D341Med (cell line): ENCODE measurements at places on chromosomes 7 and 10.

DNA sequence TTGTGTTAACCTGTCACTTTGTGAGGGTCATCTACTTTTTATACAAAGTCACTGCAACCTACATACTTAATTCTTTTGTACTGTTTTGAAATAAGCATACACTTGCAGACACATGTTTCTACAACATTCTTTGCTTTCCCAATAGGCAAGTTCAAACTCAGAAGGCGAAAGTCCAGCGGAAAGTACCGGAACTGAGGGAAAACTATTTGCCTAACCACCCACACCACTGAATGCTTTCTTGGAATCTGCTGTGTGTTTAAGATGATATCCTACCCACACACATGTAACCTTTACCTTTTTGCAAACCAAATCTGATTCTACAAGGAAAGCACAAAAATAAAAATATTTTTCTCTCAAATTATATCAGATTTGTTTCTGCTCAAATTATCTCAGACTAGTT, 139.4 kb upstream of the AGR3 start:
- no peak for DNase-seq

DNA sequence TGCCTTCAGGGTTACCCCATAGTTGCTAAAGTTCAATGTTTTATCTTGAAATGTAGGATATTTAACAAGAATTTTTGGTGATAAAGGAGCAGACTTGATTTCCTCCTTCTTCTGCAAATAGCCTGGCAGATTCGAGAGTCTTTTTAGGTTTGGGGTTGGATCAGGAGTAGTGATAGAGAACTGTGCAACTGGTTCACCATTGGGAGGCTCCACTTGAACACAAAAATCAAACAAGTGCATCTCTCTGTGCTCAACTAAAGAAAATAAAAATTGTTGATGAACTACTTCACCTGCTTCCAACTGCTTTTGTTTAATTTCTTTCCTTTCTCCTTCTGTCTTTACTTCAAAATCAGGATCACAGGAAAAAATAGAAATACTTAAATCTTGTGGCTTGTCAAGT, 58.5 kb downstream of the MACC1 start:
- DNase-seq, result no peak

DNA sequence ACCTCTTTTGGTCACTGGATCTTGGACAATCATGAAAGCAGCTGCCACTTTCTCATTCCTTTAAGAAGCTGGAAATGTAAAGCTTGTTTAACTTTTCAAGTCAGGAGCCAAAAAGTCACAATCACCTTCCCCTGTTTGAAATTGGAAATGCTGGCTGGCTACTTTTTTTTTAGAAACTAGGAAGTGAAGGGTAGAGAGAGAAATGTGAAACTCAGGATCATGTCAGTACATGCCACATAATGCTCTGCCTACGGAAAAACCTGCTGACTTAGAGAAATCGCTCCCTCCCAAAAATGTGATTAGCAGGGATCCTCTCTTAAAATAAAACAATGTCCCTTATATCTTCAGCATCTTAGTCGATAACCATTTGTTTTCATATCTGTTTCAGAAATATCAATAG, 188.4 kb upstream of the C7orf33 start:
- DNase-seq, result no peak

DNA sequence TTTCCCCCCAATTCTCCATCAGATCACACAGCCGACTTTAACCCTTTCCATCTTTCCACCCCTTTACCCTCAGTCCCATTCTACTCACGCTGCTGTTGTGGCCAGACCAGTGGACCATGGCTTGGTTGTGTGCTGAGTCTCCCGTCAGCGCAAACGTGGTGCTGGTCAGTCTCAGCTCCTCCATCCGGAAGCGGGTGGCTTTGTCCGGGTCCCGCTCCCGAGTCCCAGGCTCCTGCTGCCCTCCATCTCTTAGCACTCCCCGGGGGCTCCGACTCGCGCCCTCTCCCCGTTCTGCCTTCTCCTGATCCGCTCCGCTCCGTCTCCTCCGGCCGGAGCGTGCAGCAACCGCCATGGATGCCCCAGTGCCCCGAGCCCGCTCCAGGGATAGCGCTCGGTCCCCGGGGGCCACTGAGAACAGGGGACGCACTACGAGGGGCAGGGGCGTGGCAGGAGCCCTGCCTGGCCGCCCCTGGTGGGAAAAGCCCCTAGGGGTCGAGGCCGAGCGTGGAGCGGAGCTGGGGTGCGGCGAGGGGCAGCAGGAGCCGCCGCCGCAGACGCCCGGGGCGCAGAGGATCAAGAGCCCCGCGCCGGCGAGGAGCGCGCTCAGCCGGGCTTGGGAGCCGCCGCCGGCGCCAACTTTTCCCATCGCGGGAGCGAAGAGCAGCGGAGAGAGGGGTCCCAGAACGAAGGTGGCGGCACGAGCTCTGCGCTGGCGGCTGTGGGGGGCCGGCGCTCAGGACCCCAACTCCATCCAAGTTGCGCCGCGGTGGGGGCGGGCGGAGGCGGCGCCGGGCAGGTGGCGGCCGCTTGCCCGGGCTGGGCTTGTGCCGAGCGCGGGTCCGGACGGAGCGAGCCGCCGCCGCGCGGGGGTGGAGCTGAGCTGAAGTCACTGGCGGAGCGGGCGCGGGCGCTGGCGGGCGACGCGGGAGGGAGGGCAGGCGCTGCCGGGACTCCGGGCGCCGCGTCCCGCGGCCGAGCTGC, at the start of gene SORCS1:
Gene SORCS1 (minus strand): TSS at position 826 of the 981 bp plus-strand sequence.
- peak; percentile 71 for DNase-seq

DNA sequence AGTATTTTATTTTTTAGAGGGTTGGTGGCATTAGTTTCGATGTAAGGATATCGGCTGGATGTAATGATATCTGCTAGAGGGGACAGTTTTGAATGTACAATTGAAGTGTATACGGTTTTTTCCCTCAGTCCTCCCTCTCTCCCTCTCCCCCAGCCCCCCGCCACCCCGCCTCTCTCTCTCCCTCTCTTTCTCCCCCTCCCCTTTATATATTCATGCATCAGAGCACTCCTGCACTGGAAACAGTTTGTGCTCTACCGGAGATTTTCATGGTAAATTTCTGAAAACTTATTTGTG, 1.6 kb downstream of the GLCCI1 start:
- peak; percentile 38 for DNase-seq

- DNase-seq, result no peak
Observed at GRCh38 chr7:33177876-33178275, 48.5 kb downstream of the BBS9 start.

- DNase-seq, result no peak
Observed at GRCh38 chr7:154473360-154473759, 421.2 kb downstream of the DPP6 start.

- DNase-seq, result peak; percentile 40
Observed at GRCh38 chr7:6652446-6653011, 15.4 kb downstream of the ZNF316 start.

GRCh38 chr7:150330211-150330885, 7.0 kb upstream of the ACTR3C start:
- no peak for DNase-seq

DNA sequence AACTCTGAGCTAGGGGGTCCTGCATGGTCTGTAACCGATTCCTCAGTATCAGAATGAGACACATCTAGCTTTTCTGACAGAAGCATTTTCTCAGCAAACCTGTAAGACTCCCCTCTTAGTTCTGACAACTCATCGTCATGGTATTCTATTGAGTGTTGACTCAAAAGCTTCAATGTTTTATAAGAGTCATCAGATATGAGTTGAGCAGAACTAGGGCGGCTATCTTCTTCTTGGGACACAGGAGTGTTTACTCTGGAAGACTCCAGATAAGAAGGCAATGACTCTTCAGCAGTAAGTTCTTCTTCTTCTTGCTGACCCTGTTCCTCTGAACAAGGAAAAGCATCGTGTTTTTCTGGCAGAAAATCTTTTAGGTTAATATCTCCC, 167.0 kb upstream of the CCDC6 start:
- DNase-seq, result no peak

DNA sequence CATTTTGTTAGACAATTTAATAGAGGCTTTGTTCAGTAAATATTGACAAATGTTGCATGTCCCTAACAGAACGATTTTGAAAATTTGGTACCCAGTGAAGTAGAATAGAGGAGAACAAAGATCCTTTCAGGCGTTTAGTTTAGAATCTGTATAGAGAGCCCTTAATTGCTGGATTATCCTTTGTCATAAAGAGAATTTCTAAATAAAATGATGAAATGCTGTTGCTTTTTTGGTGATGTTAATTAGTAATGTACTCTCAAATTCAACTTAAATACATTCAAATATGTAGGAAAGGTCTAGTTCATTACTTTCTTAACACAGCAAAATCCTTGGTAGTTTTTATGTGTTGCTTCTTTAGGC, 1.2 kb downstream of the LUC7L2 start:
- DNase-seq, result no peak

- DNase-seq, result no peak
Observed at GRCh38 chr7:55545496-55545895, 26.8 kb downstream of the VOPP1 start.

- no peak for DNase-seq
Observed at GRCh38 chr7:29350351-29350750, 155.8 kb downstream of the CHN2 start.

- DNase-seq, result no peak
Observed at GRCh38 chr7:33432821-33433220, 303.5 kb downstream of the BBS9 start.

- DNase-seq, result no peak
Observed at GRCh38 chr7:55548295-55548731, 24.0 kb downstream of the VOPP1 start.

GRCh38 chr7:151218170-151218569, 7.9 kb upstream of the H2BK1 start:
- peak; percentile 15 for DNase-seq

GRCh38 chr10:7264313-7264756, 146.5 kb downstream of the SFMBT2 start:
- no peak for DNase-seq

DNA sequence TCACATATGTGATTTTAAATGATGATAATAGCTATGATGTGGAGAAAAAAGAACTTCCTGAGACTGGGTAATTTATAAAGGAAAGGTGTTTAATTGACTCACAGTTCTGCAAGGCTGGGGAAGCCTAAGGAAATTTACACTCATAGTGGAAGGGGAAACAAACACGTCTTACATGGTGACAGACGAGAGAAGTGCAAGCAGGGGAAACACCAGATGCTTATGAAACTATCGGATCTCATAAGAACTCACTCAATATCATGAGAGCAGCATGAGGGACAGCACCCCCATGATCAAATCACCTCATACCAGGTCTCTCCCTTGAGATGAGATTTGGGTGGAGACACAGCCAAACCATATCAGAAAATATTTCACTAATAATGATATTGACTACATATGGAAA, 4.1 kb upstream of the LIPN start:
- DNase-seq, result no peak

DNA sequence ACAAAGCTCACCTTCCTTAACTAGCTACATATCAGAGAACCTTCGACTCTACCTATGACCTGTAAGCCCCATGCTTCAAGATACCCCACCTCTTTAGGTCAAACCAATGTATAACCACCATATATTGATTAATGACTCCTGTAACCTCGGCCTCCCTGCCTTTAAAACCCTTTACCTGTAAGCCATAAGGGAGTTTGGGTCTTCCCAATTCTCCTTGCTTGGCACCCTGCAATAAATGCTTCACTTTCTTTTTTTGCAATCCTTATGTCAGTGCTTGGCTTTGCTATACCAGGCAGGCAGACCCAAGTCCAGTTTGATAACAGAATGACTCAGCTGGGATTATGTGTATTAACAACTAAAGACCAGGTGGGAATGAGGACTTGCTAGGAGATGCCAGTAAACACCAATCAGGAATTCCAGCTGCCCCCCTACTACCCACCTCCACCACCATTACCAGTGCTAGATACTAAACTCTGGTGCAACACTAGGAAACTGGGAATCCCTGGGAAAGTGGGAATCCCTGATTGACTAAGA, 22.0 kb upstream of the SLC35G1 start:
- no peak for DNase-seq

- DNase-seq, result no peak
Observed at GRCh38 chr10:109895095-109895818, 28.1 kb downstream of the XPNPEP1 start.

DNA sequence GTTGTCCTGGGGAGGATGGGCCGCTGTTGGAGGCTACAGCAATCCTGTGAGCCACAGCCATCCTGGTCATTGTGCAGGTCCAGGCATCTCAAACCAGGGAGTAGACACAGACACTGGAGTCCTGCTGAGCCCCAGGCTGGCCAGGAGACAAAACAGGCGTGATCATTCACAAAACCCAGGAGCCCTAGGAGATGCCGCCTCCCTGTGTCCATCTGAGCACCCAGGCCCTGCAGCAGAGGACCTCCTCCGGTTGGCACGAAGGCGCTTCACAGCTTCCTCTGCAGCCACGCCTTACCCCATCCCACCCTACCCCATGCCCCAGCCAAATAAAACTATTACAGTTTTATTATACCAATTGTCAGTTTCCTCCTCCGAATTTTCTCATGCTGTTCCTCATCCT, 183.6 kb downstream of the PLXNA4 start:
- DNase-seq, result no peak

- no peak for DNase-seq
Observed at GRCh38 chr7:51213618-51214017, 103.0 kb downstream of the COBL start.

- DNase-seq, result no peak
Observed at GRCh38 chr10:93463723-93464476, 18.2 kb downstream of the MYOF start.

DNA sequence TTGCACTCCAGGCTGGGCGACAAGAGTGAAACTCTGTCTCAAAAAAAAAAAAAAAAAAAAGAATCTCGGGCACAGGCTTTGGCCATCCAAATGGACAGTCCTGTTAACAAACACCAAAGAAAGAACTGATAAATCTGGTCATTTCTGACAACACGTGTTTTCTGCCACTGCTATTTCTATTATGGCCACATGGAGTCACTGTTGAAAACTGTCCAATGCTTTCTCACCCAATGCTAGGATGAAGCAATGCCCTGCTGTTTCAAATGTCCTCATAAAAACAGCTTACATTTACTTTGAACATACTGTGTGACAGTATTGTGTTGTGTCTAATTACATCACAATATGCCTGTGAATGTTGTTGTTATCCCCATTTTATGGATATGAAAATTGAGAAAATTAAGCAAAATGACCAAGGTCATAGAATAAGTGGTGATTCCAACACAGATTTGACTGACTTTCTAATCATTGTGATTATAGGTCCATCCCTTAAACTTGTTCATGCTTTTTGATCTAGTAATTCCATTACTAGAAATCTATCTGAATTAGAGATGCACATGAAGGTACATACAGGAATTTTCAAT, 19.9 kb upstream of the MAP3K8 start:
- DNase-seq, result peak; percentile 69

GRCh38 chr7:139774376-139774775, 3.4 kb downstream of the HIPK2 start:
- no peak for DNase-seq

DNA sequence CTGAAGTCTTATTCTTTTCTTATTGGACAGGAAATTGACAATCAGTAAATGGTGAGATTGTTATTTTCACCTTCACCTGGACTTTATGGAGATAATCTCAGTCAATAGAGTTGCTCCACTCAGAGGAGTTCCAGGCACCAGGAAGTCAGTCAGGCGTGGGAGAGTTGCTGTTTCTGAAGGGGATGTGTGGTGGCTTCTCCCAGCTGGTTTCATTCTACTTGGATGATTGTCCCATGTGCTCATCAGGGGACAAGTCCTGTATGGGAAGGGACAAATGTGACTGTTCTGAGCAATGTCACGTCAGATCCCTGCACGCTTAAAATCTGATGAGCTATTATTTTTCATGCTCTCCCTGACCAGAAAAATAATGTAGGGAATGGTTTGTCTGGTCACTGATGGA, 222.5 kb upstream of the PITRM1 start:
- no peak for DNase-seq
